Tongue (tissue), 3 donors: ENCODE measurements at places on chromosomes 1 and 21.

GRCh38 chr1:44636083-44636687 lies 38.1 kb downstream of the TMEM53 start:
- DNase-seq, result no peak

DNA sequence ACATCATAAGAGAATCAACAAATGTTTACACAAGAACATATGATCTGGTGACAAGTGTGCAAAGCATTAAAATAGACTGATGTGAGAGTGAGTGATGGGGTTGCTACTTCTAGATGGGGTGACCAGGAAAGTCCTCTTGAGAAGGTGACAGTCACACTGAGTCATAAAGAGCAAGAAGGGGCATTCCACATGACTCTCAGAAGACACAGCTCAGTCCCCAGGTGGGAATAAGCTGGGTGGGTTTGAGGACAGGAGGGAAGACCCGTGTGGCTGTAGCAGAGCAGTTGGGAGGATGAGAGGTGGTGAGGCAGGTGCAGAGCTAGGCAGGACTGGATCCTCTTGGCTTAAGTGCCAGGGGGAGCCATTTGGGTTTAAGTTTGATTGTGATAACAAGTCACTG lies 53.1 kb downstream of the TNR start:
- no peak for DNase-seq

DNA sequence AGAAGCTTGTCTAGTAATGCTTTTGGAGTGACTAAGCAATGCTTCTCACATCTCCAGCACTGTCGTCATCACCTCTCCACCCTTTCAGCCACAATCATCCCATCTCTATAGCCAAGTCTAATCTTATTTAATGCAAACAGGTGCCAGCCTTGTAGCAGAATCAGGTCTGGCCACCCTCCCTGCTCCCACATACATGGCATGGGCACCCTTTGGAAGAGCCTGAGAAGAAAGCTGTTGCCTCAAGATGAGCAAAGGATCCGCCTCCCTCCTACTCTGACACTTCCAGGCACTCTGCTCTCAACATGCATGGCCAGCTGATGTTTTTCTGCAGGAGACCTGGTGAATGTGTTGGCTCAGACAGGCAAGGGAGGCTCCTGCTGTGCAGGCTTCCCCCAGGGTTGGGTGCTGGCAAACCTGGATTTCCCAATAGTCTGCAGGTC lies 113.1 kb upstream of the GRIK3 start:
- DNase-seq, result no peak

DNA sequence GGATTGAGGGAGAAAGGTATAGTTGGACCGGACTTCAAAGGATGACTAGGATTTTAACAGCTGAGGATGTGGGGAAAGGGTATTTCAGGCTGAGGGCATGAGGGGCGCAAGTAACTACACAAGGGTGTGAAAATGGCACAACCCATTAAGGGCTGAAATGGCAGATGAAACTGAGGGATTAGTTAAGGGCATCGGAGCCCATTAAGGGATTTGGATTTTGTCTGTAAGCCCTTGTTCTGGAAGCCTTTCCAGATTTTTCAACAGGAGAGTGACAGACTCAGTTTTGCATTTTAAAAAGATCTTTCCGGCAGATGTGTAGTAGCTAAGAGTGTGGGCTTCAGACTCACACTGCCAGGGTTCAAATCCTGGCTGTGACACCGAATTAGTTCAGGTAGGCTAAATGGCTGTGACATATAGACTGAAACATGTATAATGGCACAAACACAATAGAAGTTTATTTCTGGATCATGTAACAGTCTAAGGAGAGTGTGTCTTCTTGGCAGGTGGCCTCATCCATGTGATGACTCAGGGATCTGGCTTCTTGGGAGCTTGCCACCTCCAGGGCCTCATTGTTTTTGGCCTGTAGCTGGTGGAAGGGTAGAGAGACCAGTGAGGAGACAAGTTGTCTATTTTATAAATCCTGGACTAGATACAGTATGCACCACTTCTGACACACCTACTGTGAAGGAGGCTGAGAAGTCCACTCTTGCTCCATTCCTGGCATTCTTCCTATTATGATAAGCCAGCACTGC lies 49.6 kb downstream of the UBE2T start:
- DNase-seq, result peak; percentile 52

- no peak for DNase-seq
These were observed 14.2 kb upstream of the WDR47 start for GRCh38 chr1:109056064-109056463.

DNA sequence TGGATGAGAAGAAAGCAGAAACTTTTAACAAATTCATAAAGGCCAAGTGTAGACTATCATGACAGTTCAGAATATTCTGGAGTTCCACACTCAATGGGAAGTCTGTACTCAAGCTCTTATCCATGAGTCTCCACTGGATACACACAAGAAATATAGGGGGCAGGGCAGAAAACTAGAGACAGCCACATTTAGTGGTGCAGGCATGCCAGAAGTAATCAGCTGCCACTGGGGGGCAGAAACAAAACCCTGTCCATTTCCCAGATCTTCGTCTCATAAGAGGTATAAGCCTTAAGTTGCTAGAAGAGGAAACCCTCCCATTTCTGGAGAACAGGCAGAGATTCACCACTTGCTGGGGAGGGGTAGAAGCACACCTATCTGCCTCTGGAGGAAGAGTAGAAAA lies 166.8 kb upstream of the GALNT2 start:
- DNase-seq, result no peak

DNA sequence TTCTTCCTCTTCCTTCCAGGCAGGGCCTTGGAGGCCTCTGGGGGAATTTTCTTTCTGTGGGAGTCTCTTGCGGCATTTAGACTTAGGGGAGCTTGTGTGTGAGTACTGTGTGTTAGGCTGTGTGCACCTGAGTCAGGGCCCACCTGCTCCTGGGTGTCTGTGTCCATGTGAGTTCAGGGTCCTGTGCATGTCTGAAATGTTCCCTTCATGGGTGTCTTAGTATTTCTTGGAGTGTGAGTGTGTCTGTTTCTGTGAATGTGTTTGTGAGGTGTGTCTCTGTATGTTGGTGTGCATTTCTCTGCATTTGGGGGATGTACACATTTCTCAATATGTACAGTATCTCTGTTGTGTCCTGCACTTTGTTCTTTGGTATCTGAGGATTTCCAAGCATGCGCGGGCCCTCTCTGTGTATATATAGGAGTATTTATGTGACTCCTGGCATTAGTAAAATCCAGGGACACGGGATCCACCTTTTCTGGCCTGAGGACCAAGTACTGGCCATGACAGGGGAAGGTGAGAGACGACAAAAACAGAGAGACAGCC lies 2.4 kb downstream of the TFAP2E start:
- DNase-seq, result no peak

DNA sequence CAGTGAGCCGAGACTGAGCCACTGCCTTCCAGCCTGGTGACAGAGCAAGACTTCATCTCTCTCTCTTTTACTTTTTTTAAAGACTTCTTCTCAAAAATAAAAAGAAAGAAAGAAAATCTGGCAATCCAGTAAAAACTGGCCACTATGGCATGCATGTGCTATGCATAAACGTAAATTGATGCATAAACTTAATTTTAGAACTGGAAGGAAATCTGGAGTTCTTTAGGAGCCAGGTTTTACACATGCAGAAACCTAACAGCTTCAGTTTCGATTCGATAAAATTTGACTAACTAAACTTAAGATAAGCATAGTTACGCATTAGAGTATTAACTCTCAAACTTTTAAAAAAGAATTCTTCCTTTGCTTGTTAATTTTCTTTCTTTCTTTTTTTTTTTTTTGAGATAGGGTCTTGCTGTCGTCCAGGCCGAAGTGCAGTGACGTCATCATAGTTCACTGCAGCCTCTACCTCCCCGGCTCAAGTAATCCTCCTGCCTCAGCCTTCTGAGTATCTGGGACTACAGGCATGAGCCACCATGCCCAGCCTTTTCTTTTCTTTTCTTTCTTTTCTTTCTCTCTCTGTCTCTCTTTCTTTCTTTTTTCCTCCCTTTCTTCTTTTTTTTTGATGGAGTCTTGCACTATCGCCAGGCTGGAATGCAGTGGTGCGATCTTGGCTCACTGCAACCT lies 11.9 kb upstream of the LGALS8 start:
- no peak for DNase-seq

DNA sequence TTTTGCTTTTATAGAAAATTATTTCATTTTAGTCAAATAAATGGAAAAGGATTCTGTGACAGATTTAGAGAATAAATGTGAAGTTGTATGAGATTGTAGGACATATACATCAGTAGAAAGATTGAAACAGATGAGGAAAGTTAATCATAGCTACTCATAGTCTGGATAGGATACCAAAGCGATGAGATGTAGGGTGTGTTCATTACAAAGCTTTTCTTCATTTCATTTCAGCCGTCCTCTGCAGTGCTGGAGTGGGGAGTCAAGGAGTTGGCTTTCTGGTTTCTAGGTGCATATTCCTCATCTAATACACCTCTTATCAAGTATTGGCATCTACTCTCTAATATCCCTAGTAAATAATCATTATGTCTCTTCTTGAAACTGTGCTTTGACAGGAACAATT lies 149.5 kb upstream of the NEGR1 start:
- no peak for DNase-seq

GRCh38 chr1:161505686-161506085 lies 429 bp downstream of the FCGR2A start:
- no peak for DNase-seq

DNA sequence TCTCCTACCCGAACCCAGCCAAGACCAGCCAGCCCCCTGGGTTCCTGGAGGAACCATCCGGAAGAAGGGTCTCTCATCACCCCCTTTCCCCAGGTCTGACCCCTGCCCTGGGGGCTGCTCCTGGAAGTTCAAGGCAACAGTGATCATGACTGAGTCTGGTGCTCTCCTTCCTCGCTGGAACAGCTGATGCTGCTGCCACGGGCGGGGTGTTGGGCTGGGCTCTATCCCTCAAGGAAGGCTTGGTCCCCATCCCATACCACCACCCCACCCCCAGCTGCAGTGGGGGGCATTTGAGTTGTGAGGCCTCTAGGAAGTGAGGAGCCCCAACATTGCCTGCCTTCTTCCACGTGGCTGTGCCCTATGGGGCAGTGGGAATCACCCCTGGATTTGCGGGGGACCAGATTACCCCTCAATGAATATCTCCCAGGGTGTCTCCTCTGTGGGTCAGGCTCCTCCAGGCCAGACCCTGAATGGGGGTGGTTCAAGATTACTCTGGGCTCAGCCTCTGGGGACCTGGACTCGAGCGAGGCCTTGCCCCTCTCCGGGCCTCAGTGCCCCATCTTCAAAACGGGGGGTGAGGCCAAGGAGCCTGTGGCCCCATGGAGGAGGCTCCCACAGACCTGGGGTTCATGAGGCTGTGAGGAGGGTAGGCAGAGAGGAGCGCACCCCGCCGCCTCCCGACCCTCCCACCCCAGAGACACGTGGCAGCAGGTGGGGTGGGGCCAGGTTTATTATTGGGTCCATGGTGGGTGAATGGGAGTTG lies 2.8 kb downstream of the MASP2 start:
- no peak for DNase-seq

GRCh38 chr1:59952065-59952464 lies 25.5 kb upstream of the CYP2J2 start:
- DNase-seq, result no peak

DNA sequence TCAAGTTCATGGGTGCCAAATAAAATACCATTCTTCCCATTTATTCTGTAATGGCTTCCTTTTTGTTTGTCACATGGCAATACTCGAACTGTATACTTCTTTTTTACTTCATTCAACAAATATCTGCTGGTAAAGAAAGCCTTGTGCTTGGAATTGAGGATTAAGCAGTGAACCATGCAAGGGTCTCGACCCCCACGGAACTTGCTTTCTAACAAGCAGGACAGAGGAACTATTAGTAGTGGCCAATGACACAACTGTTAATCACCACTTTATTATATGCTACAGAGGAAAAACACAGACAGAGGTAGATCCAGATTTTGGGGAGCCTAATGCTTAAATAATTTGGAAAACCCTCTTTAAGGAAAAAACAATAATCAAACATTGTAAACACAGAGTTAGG lies 542.2 kb downstream of the DPYD start:
- no peak for DNase-seq

DNA sequence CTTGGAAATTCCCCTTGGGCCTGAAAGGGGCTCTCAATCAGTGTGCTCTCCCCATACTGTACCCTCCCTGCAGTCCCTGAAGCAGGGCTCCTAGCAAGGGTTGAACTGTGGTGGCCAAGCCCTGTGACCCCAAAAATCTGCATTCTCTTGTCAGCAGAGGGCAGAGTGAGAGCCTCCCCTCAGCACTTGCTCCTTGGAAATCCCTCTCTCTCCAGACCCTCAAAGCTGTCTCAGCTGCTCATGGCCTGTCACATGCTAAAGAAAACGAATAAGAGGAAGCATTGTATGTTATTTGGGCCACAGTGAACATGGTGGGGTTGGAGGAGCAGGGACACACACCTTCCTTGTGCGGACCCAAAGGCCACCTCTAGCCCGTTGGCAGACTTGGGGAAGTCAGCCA lies 47.2 kb upstream of the SYNC start:
- DNase-seq, result peak; percentile 20

DNA sequence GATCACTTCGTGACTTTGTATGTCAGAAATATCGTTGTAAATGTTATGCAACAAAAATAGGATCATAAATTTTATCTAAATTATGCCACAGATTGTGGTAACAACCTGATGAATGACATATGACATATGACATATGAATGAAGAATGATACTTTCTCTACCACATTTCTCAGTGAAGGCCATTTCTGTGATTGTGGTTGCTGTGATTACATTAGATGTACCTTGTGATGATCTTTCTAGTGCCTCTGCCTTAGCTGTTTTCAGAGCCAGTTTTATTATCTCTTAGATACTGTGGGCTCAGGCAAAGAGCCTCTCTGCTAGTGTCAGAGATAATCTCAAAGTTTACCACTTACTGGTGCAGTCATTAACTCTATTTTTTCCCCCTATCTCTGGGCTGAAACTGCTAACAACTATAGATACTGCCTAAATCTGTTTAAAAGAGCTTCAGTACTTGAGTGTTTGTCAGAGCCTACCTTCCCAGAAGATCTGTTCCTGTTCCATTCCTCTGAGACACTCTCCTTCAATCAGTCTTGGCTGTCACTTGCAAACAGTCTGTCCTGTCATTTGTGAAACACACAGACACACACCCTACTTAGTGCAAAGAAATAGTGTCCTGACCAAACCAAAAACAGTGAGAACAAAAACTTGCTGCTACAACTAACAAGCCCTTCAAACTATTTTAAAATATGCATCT lies 55.5 kb downstream of the HMCN1 start:
- no peak for DNase-seq
